ENCODE measurements at places on chromosomes 5 and 9.
A peak's percentile ranks its signal among the peaks of the same experiment; 100 is the strongest.

DNA sequence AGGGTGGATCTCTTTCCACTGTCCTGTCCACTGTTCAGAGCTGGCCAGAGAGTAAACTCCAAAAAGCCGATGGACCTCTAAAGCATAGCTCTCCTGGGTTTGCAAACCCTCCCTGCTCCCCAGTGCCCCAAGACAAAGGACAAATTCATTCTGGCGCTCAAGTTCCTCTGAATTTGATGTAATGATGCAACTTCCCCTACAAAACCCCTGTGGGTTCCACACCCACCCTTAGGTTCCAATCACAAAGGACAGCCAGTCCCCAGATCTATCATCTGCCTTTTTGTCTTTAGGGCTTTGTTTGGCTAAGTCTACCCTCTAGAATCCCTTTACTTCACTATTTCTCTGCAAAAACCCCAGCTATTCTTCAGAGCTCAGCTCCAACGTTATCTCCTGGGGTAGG lies 57.4 kb upstream of the SLC25A51 start:
- DNase-seq, result no peak

- no peak for DNase-seq
Measured at GRCh38 chr5:74497706-74498105, 142.8 kb downstream of the ENC1 start.

- DNase-seq, result no peak
Measured at GRCh38 chr5:160703547-160704189, 148.3 kb downstream of the ATP10B start.

DNA sequence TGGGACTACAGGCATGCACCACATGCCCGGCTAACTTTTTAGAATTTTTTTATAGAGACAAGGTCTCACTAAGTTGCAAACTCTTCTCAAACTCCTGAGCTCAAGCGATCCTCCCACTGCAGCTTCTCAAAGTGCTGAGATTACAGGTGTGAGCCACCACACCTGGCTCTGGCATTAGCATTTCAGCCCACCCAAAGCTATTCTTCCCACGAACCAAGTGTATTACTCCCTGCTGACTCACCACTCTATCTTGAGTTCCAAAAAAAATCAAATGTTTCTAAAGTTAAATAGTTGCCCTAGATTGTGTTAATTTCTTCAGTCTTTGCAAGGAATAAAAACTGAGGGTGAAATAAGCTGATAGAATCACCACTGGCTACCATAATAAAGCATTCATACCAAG lies 205.5 kb downstream of the ARRDC3 start:
- DNase-seq, result no peak

- no peak for DNase-seq
Measured at GRCh38 chr9:73981405-73981804, 515.7 kb upstream of the RORB start.

GRCh38 chr9:121551985-121552753 lies 52.5 kb upstream of the GGTA1 start:
- DNase-seq, result no peak

DNA sequence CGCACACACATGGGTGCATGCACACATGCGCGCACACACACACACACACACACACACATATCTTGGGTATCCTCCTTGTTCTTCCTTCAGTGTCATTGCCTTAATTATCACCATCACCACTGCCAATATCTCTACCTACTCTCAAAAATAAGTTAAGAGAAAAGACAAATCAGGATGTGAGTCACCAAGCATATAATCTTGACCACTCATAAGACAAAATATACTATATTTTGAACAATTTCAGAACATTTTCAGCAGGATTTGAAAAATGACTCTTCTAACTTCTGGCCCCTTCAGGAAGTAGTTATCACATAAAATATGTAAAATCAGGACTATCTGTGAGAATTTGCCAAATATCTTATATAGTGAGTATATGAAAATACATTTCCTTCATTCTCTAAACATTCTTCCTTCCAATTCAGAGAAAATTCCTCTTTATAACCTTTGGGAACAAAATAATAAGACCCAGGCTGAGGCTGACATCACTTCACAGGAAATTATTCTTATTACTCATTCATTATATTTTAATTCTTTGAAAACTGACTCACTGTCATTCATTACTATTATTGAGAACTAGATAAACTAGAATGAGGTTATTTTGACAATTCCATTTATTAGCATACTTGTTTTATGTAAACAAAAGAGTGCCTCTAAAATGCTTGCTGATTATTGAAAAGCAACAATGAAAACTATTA lies 772.0 kb upstream of the ACO1 start:
- DNase-seq, result no peak

DNA sequence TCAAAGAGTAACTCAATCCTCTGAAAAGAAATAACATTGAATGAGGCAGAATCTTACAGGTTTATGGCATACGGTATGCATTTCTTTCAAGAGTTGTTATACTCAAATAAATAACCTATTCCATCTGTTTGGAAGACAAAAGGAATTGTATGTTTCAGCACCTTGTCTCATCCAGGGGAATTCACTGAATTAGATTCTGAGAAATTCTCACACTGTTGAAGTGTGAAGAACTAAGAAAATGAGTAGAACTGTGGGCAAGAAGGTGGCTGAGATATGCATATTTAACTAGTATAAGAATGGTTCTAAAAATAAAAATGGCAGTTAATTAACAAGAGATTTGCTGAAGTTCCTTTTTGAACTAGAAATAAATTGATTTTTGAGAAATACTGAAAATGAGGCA lies 279.3 kb upstream of the DAP start:
- DNase-seq, result no peak

DNA sequence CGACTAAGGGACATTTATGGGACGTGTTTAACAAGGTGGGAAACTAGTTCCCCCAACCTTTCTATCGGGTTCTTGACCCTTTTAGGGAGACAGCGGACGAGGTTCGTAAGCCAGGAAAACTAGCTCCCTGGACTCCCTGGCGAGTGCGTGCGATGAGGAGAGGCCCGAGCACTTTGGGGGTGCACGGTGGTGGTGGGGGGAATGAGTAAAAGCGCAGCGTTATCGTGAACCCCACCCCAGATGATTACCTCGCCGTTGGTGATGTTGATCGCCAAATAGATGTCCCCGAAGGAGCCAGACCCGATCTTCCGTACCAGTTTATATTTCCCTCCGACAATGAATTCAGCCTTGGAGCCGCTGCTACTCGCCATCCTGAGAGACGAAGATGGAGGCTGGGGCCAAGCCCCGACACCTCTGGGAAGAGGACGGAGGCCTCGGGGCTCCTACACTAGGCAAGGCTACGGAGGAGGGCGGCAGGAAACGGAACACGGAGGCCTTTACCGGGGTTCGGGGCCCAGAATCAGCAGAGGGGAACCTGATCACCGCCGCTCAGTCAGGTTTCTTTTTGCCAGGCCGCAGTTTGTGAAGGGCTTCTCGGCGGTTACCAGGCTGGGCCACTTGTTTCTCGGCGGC lies 529 bp downstream of the CSNK1A1 start:
- no peak for DNase-seq

DNA sequence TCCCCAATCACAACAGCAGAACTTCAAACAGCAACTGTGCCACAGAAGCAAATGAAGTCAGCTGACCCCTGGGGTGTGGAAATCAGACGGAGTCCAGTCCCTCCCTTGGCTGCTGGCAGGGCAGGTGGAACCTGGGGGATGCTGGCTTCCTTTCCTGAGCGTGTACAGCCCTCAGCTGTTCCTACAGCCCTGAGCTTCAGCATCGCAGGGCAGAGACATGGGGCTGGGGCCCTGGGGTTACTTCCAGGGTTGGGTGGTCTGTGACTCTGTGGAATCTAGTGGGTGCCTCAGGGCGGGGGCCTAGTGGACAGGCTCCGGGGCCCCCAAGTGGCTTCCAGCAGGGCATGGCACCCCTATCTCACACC lies 7.3 kb upstream of the RXRA start:
- DNase-seq, result no peak

DNA sequence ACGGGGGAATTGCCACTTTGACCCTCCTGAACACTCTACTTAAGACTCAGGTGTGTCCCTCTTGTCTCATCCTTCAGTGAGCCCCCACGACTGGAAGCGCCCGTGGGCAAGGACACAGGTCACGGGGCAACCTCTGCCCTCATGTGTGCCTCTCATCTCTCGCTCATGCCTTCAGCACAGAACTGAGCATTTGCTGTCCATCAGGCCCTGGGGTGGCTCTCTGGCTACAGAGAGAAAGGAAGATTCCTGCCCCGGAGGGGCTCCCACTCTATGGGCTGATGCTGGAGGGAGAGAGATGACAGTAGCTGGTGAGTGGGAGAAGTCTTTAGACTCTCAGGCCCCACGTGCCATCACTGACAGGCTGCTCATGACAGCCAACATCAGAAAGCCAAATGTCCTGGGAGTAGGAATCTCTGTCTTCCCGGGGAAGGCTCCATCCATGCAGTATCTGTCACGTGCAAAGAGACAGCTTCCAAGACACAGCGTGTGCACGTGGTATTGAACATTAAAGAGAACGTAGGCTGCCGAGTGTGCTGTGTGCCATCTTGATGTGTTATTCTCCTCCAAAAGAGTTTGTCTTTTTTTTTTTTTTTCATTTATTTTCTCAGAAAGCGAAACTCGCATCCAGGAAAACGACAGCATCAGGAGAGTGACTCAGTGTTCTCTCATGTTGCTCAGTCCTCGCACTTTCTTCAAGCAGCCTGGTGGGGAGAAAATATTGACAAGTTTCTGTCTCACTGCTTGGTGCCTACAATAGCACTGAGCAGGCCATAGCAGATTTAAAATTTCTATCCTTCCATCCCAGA lies 190.5 kb downstream of the GAS1 start:
- no peak for DNase-seq

DNA sequence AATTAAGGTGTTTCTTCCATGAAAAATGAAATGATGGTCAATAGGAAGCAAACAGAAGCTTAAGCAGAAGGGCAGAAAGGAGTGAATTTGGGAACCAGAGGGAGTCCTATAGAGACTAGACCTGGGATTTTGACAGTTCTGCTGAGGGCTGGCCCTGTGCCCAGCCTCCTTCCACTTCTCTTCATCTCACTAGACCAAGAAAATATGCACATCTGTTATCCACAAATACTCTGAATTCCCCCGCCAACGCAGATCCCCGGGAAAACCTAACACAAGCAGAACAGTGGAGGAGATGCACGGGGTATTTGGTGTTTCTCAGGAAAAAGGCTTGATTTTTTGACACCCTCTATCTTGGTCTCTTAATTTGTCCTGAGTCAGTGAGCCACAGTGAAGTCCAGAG lies 22.7 kb downstream of the GRIA1 start:
- DNase-seq, result peak; percentile 57

- DNase-seq, result peak; percentile 82
Measured at GRCh38 chr5:124963236-124963919, 216.9 kb upstream of the ZNF608 start.

DNA sequence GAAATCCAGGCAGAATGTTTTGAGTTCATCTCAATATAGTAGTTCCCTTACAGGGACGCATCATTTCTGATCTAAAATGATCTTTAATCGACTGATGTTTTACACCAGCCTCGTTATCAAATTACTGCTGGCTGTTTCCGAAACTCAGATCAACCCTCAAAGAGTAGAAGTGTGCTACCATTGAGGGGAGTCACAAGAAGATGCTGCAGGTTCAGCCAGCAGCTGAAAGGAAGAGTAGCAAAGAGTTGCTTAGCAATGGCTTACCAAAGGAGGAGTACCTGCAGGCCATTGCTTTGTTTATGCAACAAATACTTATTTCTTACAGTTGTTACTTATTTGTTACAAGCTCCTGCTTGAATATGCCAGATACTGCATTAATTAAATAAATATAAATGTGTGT lies 144.1 kb downstream of the EBF1 start:
- no peak for DNase-seq

DNA sequence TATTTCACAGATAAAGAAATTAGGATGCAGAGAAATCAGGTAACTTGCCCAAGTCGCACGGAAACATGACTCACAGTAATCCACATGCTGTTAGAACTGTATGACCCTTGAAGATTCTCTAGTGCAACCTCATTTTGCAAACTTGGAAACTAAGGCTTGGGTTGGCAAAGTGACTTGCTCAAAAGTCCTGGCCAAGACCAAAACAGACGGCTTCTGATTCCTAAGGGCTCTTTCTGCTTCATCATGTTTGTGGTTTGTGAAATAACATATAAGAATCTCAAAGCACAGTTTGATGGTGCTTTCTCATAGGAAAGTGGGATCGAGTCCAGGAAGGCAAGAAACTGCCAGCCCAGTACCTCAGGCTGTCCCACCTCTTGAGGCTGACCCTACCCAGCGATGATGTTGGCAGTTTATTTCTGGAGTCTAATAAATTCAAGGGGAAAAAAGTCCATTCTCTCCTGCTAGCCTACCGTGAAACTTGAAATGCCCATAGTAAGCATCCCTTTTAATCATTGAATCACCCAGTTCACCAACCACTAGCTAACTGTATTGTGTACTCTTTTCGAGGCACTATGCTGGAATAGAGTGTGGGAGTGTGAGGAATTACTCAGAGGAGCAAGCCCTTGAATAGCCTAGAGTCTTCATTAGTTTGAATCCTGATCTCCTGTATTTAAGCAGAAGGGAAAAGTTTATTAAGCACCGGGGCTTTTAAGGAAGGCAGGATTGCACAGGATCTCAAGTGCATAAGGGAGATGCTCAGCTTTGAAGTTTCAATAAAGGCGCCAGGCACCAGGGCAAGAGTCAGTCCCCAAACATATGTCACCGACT lies 14.1 kb downstream of the CAPSL start:
- DNase-seq, result peak; percentile 61

DNA sequence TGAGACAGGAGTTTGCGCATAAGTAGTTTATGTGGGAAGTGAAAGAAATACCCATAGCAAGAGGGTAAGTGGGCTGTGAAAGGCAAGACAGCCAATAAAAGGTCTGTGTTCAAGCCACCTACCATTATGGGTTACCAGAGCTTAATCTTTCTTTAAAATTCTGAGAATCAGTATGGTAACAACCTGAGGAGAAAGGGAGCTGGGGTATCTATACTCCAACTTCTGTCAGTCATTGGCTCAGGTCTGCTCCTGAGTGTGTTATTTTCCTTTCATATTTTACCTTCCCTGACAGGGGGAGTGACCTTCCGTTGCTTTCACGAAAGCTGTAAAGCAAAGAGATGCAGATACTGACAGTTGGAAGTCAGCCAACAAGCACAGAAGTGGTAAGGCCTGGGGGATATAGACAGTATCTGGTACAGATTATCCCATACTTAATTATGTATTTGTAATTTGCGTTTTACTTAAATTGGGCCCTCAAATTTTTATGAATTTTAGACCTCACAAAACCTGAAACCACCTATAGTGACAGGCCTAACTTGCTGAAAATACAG lies 233.4 kb downstream of the RAB3C start:
- no peak for DNase-seq

DNA sequence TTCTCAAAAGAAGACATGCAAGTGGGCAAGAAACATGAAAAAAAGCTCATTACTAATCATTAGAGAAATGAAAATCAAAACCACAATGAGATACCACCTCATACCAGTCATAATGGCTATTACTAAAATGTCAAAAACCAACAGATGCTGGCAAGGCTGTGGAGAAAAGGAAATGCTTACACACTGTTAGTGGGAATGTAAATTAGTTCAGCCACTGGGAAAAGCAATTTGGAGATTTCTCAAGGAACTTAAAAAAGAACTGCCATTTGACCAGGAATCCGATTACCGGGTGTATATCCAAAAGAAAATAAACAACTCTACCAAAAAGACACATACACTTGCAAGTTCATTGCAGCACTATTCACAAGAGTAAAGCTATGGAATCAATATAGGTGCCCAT lies 595.4 kb upstream of the RIOK2 start:
- DNase-seq, result no peak

Measured in skeletal muscle cell (primary cell).